ENCODE measurements at places on chromosomes 12 and 14.

GRCh38 chr12:11693601-11694000, 44.1 kb downstream of the ETV6 start:
- no peak for DNase-seq

DNA sequence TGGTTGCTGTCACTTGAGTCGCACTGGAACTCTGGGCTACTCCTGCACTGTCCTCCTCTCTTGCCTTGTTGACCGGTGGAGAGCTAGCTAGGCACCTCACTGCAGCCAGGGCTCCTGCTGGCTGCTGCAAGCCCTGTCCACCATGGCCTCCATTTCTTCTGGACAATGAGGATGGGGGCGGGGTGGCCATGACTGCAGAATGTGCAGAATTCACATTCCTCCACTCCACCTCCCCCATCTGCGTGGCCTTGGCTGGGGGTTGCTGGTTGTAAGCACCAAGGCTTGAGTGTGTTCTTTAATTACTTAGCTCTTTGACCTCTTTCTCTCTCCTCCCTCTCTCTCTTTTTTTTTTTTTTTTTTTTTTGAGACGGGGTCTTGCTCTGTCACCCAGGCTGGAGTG, 248.5 kb downstream of the PCNX1 start:
- no peak for DNase-seq

DNA sequence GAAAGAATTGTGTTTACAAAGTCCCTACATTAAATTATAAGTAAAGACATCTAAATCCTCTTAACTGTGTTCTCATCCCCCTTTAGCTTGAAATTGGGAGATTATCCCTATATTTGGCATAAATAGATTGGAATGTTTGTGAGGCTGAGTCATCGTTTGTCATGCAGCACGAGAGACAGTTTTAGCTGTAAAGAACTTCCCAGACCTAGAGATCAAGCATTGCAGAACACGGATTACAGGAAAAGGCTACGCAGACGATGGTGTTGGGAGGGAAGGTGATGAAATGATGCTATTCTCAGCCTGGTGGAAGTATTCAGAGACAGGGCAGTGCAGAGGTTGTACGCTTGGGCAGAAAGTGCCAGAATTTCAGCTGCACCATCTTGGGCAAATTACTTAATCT, 93.8 kb downstream of the PTPRB start:
- no peak for DNase-seq

GRCh38 chr12:28242496-28243309, 52.4 kb downstream of the CCDC91 start:
- no peak for DNase-seq

GRCh38 chr14:51780741-51781140, 79.7 kb upstream of the GNG2 start:
- no peak for DNase-seq

GRCh38 chr14:67420102-67420739, 8.3 kb upstream of the PLEK2 start:
- DNase-seq = no peak

DNA sequence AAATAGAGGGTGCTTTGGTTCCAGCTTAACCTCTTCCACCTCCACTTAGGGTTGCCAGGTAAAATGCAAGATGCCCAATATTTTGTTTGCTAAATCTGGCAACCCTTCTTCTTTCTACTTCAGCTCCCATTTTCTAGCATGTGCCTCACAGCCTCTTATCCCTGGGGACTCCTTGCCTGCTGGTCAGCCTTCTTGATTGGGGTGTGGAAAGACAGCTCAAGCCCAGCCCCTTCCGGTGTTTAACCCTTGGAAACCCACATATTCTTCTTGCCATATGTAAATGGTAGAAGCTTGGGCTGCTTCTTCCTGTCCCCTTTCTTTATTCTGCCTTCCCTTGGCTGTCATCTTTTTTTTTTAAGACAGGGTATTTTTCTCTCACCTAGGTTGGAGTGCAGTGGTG, 5.7 kb downstream of the SPIC start:
- DNase-seq = no peak
